ENCODE measurements at places on chromosomes 1 and 21. TPM values are rescaled to one million over a fixed set of nuclear protein-coding genes. Genes with fewer than 3 reads are reported as not detected.

DNA sequence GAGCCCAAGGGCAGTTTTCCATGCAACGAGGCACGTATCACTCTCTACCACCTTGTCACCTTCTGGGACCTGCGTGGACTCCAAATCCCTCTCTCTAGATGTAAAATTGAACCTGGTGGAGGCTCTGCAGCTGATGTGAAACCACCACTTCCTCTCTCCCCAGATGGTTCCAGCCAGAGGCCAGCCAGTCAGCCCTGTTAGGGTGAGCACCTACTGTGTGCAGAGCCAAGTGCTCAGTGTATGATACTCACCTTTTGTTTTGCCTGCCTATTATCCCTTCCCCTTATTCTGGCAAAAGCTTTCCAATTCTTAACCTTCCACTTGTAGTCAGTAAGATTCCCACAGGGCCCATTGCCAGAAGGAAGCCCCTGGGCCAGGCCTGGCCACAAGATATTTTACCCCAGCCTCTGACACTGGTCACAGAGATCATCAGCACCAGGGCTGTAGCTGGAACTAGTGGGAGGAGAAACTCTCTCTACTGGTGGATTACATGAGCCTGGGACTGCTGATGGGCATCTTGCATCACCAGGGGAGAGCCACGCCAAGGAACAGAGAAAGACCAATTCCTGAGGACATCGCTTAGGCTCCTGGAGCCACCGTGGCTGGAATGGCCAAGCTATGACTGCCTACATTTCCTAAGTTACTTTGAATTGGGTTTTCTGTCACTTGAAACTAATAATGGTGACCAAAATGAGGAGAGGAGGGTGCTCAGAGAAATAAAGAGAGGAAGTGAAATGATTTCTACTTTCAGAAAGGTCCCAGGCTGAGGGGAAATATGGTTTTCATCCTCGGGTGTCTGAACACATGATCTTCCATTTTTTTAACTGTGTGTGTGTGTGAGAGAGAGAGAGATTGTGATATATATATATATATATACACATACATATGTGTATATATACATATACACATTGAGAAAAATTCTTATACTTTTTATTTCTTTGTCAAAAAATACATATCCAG, 26.6 kb upstream of the RD3 start:
- DNase-seq = no peak

DNA sequence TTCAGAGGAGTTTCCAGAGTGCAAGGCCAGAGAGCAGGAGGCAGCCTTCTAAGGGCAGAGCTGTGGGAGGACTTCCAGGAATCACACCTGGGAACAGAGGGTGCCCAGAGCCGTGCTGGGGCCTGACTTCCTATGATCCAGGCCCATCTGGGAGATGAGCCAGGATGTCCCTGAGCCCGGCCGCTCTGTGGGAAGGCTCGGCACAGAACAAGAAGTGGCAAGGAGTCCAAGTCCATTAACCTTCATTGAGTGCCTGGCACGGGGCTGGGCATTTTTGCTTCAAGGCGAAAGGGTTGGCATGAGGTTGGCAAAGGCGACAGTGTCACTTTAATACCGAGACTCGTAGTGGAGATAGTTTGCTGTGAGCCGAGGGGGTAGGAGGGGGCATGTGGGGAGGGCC, 18.2 kb downstream of the TMEM201 start:
- no peak for DNase-seq

- no peak for DNase-seq
Observed at GRCh38 chr1:19124273-19124672, 85.8 kb downstream of the UBR4 start.

DNA sequence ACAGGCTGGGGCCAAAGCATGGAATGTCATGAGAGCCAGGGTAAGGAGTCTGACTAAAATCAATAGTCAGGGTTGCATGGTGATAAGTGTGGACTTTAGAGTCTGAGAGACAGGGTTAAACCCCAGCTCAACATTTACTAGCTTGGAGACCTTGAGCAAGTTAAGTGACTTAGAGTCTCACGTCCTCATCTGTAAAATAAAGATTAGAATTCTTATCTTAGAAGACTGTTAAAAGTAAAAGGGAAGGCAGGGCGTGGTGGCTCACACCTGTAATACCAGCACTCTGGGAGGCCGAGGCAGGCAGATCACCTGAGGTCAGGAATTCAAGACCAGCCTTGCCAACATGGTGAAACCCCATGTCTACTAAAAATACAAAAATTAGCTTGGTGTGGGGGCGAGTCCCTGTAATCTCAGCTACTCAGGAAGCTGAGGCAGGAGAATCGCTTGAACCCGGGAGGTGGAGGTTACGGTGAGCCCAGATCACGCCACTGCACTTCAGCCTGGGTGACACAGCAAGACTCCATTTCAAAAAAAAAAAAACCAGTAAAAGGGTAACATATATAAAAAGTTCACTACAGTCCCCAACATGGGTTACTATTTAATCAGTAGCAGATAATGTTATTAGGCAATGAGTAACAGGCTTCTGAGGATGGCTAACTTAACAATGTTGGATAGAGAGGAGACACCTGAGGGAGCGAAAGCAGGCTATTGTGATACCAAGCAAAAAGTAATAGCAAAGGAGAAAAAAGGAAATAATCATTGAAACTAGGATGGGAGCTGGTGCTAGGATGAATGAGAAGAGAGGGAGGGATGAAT, 20.8 kb downstream of the TMCO1 start:
- no peak for DNase-seq

- no peak for DNase-seq
Observed at GRCh38 chr1:210920258-210920657, 213.7 kb downstream of the KCNH1 start.

DNA sequence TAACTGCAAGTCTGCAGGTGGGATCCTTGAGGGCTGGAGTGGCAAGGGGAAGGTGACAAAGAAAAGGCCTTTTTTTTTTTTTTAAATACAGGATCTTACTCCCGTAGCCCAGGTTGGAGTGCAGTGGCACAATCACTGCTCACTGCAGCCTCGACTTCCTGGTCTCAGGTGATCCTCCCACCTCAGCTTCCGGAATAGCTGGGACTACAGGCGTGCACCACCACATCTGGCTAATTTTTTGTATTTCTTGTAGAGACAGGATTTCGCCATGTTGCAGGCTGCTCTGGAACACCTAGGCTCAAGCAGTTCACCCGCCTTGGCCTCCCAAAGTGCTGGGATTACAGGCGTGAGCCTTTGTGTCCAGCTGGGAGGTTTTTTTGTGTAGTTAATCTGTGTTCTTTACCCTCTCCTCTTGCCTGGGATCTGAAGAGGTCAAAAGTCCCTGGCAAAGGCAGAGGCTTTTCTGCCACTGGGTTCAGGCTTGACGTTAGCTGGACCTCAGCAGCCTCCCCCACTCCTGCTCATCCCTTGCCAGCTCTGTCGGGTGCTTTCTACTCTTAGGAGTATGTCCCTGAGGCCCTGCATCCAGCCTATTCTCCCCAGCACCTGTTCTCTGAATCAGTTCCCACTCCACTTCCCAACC, 5.2 kb downstream of the IL6R start:
- DNase-seq = no peak

- DNase-seq = no peak
Observed at GRCh38 chr1:214446772-214447556, 104.4 kb downstream of the PTPN14 start.

GRCh38 chr1:50106095-50106761, 2.5 kb upstream of the ELAVL4 start:
- DNase-seq = no peak

AMY1B gene
- total RNA-seq = not detected

KCNQ4 gene
- 7.0 TPM for total RNA-seq

Measured in psoas muscle (tissue), 8 donors.